Thoracic aorta (tissue), 2 donors: ENCODE measurements at places on chromosomes 4 and X.

GRCh38 chrX:72020788-72021187 is 110.1 kb downstream of the NHSL2 start:
- DNase-seq: no peak

GRCh38 chr4:121711263-121712000 is 14.7 kb upstream of the ANXA5 start:
- peak; percentile 79 for DNase-seq

DNA sequence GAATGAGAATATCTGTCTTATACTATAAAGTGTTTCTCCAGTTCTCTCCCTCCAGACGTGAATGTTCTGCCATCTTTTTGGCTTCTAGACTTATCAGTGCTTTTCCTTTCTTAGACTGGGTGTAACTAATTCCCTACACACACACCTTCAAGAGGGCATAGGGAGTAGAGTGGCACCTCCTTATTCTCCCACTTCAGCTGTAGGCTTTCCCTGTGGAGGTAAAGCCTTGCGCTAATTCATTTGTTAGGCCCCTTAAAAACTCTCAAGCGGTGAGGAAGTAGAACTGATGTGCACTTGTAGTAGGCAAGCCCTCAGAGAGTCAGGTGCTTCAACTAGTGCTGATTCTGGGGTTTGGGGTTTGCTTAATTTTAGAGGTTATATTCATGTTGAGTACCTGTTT is 10.0 kb downstream of the KLHL2 start:
- DNase-seq: no peak

GRCh38 chr4:2937146-2937857 is 25.9 kb downstream of the NOP14 start:
- peak; percentile 2 for DNase-seq

- DNase-seq: no peak
Measured at GRCh38 chrX:53223068-53223693, 1.8 kb downstream of the KDM5C start.

- DNase-seq: no peak
Measured at GRCh38 chr4:704198-704891, 1.3 kb upstream of the PCGF3 start.

- no peak for DNase-seq
Measured at GRCh38 chr4:69859140-69859685, 732 bp downstream of the SULT1E1 start.

DNA sequence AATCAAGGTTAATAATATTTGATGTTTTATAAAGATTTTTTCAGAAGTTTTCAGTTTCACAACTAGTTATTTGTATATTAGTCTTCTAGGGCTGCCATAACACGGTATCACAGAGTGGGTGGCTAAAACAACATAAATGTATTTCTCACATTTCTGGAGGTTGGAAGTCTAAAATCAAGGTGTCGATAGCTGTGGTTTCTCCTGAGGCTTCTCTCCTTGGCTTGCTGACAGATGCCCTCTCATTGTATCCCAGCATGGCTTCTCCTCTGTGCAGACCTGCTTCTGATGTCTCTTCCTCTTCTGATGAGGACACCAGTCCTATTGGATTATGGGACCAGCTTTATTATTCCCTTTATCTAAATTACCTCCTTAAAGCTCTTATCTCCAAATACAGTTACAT is 1456.6 kb downstream of the STIM2 start:
- no peak for DNase-seq

DNA sequence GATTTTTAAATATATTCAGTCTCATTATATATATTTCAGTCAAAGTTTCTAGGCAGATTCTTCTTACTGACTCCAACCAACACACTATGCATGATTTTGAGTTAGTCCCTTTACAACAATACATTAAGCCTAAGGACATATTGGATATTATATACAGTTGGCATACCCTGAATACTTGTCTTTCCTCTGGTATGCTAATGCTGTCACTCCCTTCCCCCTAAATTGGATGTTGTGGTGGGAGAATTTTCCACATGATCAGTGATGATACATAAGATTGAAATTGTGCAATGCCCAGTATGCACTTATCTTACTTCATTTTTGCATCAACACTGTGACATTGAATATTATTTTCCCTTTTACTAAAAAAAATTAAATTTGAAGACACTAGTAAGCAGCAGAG is 935.2 kb downstream of the PCDH7 start:
- no peak for DNase-seq

GRCh38 chr4:123404533-123404932 is 7.9 kb downstream of the SPRY1 start:
- DNase-seq: no peak

GRCh38 chr4:150598909-150599308 is 17.0 kb downstream of the MAB21L2 start:
- no peak for DNase-seq

DNA sequence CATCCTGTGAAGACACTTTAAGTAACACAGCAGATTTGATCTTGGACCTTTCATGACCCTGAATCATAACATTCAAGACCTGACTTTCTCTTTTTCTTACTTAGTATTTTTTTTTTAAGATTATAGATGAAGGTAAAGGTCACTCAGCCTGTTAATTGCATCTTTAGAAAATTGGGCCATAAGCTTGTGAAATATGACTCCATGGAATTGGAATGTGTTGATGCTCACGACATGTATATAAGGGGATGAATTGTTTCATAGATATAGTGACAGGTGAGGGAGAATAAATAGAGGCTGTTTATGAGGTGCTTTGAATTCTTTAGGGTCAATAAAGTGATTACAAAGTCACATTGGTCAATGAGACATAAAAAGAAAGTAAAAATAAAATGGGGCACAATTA is 27.7 kb upstream of the HS3ST1 start:
- DNase-seq: no peak

GRCh38 chrX:110108381-110108821 is 105.5 kb downstream of the TMEM164 start:
- DNase-seq: no peak
